ENCODE measurements at places on chromosomes 12 and 14.
A peak's percentile ranks its signal among the peaks of the same experiment; 100 is the strongest.

- no peak overlapping the region for H3K27ac ChIP-seq
- H3K4me3 ChIP-seq, result no peak overlapping the region
- H3K4me1 ChIP-seq, result no peaks in the 10 kb centered on the region
- no peaks in the 10 kb centered on the region for H3K36me3 ChIP-seq
- peaks cover 3% of the 10 kb centered on the region for H3K27me3 ChIP-seq
Measured at GRCh38 chr14:30771595-30771994, 102.8 kb upstream of the COCH start.

GRCh38 chr14:36617824-36618223 is 35.4 kb upstream of the NKX2-8 start:
- H3K4me3 ChIP-seq, result no peak overlapping the region
- H3K36me3 ChIP-seq, result no peaks in the 10 kb centered on the region
- no peaks in the 10 kb centered on the region for H3K27me3 ChIP-seq
- no peak overlapping the region for H3K27ac ChIP-seq
- no peak for DNase-seq
- H3K4me1 ChIP-seq, result no peaks in the 10 kb centered on the region

- peaks cover 6% of the 10 kb centered on the region for H3K4me1 ChIP-seq
- no peak for DNase-seq
- H3K36me3 ChIP-seq, result peaks cover 21% of the 10 kb centered on the region
- no peaks in the 10 kb centered on the region for H3K27me3 ChIP-seq
- no peak overlapping the region for H3K4me3 ChIP-seq
Measured at GRCh38 chr12:46523446-46523845, 150.9 kb upstream of the SLC38A2 start.

DNA sequence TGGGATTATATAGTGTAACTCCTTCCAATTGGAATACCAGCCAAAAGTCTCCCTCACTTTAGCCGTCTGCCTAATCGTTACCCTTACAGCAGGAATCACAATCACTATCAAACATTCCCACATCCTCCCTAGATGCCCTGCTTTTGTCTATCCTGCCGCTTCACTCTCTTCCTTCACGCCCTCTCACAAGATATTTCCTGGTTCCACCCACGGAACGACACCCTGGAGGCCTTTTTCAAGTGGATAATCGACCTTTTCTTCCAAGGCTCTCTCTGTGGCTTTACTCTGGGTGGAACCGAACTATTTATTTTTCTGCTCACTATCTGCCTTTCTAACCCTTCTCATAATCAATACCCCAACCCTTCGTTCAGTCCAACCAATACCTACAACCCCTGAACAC is 58.9 kb downstream of the MOK start:
- DNase-seq, result no peak
- H3K36me3 ChIP-seq, result peaks cover 2% of the 10 kb centered on the region
- H3K27ac ChIP-seq, result no peak overlapping the region
- H3K4me3 ChIP-seq, result no peak overlapping the region

DNA sequence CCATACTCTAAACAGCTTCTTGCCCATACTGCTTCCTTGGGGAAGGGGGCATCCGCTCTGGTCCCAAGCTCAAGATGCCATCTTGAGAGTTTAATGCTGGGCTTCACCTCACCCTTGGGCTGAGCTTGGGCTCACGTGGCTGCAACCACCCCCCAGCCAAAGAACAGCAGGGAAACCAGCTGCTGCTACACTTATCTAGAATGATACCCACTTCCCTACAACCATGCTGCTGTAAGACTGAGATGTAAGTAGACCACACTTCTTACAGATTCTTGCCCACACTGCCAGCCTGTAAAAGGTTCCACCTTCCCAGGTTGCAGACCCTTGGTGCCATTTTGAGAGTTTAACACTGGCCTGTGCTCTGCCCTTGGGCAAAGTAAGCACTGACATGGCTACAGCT is 9.7 kb downstream of the CTSG start:
- no peaks in the 10 kb centered on the region for H3K4me1 ChIP-seq
- no peak overlapping the region for H3K4me3 ChIP-seq
- no peak overlapping the region for H3K27ac ChIP-seq

GRCh38 chr12:67732857-67733256 is 84.3 kb downstream of the DYRK2 start:
- no peak overlapping the region for H3K4me3 ChIP-seq
- H3K27ac ChIP-seq, result no peak overlapping the region
- no peak for DNase-seq
- H3K36me3 ChIP-seq, result peaks cover 2% of the 10 kb centered on the region
- peaks cover 5% of the 10 kb centered on the region for H3K27me3 ChIP-seq
- no peaks in the 10 kb centered on the region for H3K4me1 ChIP-seq

- H3K4me1 ChIP-seq, result peaks cover 39% of the 10 kb centered on the region
- H3K4me3 ChIP-seq, result no peak overlapping the region
- no peaks in the 10 kb centered on the region for H3K27me3 ChIP-seq
- H3K36me3 ChIP-seq, result peaks cover 29% of the 10 kb centered on the region
- H3K27ac ChIP-seq, result no peak overlapping the region
- DNase-seq, result no peak
Measured at GRCh38 chr12:11786638-11787365, 137.3 kb downstream of the ETV6 start.

GRCh38 chr12:53513712-53514410 is 6.6 kb upstream of the NPFF start:
- DNase-seq, result no peak
- H3K4me3 ChIP-seq, result no peak overlapping the region
- peak overlapping the region; percentile 29 for H3K27ac ChIP-seq
- no peaks in the 10 kb centered on the region for H3K4me1 ChIP-seq
- peaks cover 21% of the 10 kb centered on the region for H3K36me3 ChIP-seq

- H3K4me3 ChIP-seq, result peak overlapping the region; percentile 67
- H3K27me3 ChIP-seq, result no peaks in the 10 kb centered on the region
- DNase-seq, result no peak
- H3K36me3 ChIP-seq, result no peaks in the 10 kb centered on the region
- peak overlapping the region; percentile 43 for H3K27ac ChIP-seq
- peaks cover 12% of the 10 kb centered on the region for H3K4me1 ChIP-seq
Measured at GRCh38 chr14:41749429-41749828, 142.8 kb downstream of the LRFN5 start.

DNA sequence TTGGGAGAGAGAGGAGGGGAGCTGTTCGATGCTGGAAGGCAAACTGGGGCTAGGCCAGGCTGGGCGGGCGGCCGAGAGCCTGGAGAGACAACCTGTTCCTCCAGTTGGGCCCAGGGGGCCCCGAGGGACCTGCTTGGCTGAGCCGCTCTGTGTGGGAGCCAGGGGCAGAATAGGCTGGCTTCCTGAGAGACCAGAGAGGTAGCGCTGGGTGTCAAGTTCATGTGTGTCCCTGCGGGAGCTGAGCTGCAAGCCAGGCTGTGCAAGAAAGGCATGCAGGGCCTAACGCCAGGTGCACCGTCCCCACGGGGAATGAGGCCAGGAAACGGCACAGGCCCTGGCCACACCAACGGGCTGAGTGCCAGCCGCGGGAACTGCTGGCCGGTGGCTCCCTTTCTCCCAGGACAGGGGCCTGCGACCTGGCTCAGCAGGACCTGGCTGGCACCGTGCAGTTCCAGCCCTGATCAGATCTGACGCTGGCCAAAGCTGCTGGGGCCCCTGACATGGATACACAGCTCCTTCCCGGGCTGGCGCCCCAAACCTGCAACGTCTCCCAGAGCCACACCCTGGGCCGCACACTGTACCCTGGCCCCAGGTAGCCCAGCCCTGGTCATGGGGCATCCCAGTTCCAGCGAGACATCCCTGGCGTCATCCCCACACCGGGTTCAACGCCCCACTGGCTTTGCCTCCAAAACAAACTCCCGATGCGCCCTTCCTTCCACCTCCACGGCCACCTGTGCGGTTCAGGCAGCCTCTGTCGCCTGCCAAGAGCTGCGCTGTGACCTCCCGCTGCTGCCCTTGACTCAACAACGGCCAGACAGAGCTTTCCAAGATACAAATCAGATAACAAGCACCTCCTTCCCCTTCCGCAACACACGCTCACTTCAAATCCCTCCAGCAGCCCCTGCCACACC is 65.0 kb downstream of the RFLNA start:
- H3K4me1 ChIP-seq, result no peaks in the 10 kb centered on the region
- no peak overlapping the region for H3K27ac ChIP-seq
- DNase-seq, result no peak
- peaks cover 17% of the 10 kb centered on the region for H3K36me3 ChIP-seq

- H3K27me3 ChIP-seq, result no peaks in the 10 kb centered on the region
Measured at GRCh38 chr12:12020762-12021161, 50.0 kb upstream of the BCL2L14 start.

DNA sequence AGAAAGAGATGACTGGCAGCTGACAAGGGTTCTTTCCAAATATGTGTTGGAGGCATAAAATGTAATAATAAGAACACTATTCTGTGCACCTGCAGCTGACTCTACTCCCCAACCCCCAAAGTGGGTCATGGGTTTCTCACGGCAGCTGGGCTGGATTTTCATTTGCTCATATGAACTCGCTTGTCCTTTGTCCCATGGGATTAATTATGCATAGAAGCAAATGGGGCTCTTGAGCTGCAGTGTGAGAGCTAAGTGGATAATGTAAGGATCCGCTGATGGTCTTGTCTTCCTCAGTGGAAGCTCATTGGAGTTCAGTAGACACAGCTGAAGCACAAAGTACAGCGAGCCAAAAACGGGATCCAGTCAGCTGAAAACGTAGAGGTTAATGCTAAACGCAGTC is 46.3 kb downstream of the TTC8 start:
- H3K4me1 ChIP-seq, result no peaks in the 10 kb centered on the region
- DNase-seq, result no peak

- H3K27me3 ChIP-seq, result peaks cover 24% of the 10 kb centered on the region
- H3K4me3 ChIP-seq, result no peak overlapping the region
- no peaks in the 10 kb centered on the region for H3K36me3 ChIP-seq
- H3K27ac ChIP-seq, result no peak overlapping the region
- DNase-seq, result no peak
Measured at GRCh38 chr12:48986720-48987291, 8.7 kb downstream of the WNT1 start.

DNA sequence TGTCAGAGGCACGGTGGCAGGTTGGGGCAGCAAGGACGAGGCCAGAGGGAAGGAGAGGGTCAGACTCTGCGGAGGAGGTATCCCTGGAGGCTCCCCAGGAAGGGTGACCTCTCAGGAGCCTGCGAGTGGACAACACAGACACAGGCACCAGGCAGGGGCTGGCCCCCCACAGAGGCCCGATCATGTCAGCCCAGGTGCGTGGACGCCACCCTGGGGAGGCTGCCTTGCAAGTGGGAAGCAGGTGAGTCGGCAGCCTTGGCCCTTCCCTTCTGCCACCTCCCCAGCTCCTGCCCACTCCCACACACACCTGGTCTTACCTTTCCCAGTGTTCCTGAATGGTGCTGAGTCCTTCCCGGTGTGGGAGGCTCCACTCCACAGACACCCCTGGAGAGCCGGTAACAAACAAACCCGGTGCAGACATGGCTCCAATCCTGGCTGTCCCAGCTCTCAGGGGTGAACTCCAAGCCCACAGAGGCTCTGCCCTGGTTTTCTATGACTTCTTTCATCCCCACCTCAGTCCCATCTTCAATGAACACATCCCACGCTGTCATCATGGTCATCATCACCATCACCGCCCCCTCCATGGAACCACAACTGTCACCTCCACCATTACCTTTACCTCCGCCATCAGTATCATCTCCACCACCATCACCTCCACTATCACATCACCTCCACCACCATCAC is 5.2 kb downstream of the ZBTB42 start:
- H3K27me3 ChIP-seq, result no peaks in the 10 kb centered on the region
- no peaks in the 10 kb centered on the region for H3K36me3 ChIP-seq
- peaks cover 20% of the 10 kb centered on the region for H3K4me1 ChIP-seq
- H3K27ac ChIP-seq, result no peak overlapping the region

GRCh38 chr14:73025544-73025943 is 1.4 kb downstream of the ZFYVE1 start:
- H3K27me3 ChIP-seq, result no peaks in the 10 kb centered on the region
- no peak overlapping the region for H3K4me3 ChIP-seq
- H3K4me1 ChIP-seq, result peaks cover 37% of the 10 kb centered on the region
- DNase-seq, result no peak
- peaks cover 16% of the 10 kb centered on the region for H3K36me3 ChIP-seq

DNA sequence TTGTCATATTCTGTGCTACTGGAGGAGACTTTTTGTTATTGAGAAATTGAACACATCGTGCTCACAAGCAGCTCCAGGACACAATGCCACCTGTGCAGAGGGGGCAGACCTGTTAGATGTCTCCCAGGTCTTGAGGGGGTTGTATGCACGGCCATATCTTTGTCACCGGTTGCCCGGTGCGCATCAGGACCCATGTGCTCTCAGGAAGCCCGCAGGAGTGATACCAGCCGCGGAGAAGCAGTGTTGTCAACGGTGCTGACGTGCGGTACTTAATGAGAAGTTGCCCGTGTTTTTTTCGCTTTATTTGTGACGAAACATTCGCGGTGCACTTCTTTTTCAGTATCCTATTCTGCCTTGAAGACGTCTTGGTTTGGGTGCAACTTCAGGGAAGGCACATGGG is 128.2 kb upstream of the RTL1 start:
- no peaks in the 10 kb centered on the region for H3K36me3 ChIP-seq
- H3K27me3 ChIP-seq, result no peaks in the 10 kb centered on the region
- H3K4me1 ChIP-seq, result no peaks in the 10 kb centered on the region
- no peak overlapping the region for H3K4me3 ChIP-seq

- peaks cover 2% of the 10 kb centered on the region for H3K36me3 ChIP-seq
- H3K27me3 ChIP-seq, result no peaks in the 10 kb centered on the region
- H3K4me3 ChIP-seq, result no peak overlapping the region
- no peaks in the 10 kb centered on the region for H3K4me1 ChIP-seq
Measured at GRCh38 chr12:103864710-103865109, 23.7 kb upstream of the NT5DC3 start.

GRCh38 chr12:6146951-6147350 is 22.5 kb upstream of the VWF start:
- no peak for DNase-seq
- no peak overlapping the region for H3K4me3 ChIP-seq
- peaks cover 8% of the 10 kb centered on the region for H3K27me3 ChIP-seq
- peaks cover 5% of the 10 kb centered on the region for H3K4me1 ChIP-seq
- H3K27ac ChIP-seq, result no peak overlapping the region

- peaks cover 10% of the 10 kb centered on the region for H3K27me3 ChIP-seq
- no peaks in the 10 kb centered on the region for H3K36me3 ChIP-seq
- no peaks in the 10 kb centered on the region for H3K4me1 ChIP-seq
- no peak overlapping the region for H3K27ac ChIP-seq
- no peak overlapping the region for H3K4me3 ChIP-seq
Measured at GRCh38 chr12:65968359-65968758, 144.1 kb downstream of the HMGA2 start.

- H3K4me3 ChIP-seq, result no peak overlapping the region
- peaks cover 13% of the 10 kb centered on the region for H3K4me1 ChIP-seq
- no peaks in the 10 kb centered on the region for H3K27me3 ChIP-seq
- H3K36me3 ChIP-seq, result peaks cover 30% of the 10 kb centered on the region
- no peak for DNase-seq
Measured at GRCh38 chr12:42178101-42178500, 33.4 kb upstream of the GXYLT1 start.

- DNase-seq, result no peak
- no peak overlapping the region for H3K27ac ChIP-seq
- peaks cover 22% of the 10 kb centered on the region for H3K27me3 ChIP-seq
- H3K4me3 ChIP-seq, result no peak overlapping the region
- peaks cover 5% of the 10 kb centered on the region for H3K4me1 ChIP-seq
Measured at GRCh38 chr14:77151245-77151644, 9.7 kb upstream of the ZDHHC22 start.
